Skeletal muscle cell (primary cell): ENCODE measurements at places on chromosomes 1 and 21.

DNA sequence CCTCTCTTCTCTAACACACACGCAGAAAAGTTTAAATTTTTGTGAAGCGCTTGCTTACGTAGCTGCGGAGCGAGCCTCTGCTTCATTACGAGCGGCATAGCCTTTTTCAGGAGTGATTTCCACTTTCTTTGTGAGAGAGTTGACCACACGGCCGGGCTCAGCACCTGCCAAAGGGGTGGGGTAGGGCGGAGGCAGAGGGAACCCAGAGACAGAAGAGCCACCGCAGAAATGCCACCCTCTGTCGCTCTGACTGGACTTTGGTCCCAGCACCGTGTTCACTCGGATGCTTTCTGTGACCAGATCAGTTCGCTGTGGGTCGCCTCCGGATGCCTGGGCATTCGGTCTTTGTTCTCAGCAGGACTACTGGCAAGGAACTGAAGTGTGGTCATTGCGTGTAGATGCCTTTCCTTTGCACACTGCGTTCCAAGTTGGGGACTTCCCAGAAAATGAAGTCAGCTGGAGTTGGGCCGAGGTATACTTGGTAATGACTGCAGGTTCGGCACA, 883 bp downstream of the CHODL start:
- DNase-seq, result no peak

GRCh38 chr1:92495392-92496063, 8.8 kb upstream of the GFI1 start:
- DNase-seq, result no peak

DNA sequence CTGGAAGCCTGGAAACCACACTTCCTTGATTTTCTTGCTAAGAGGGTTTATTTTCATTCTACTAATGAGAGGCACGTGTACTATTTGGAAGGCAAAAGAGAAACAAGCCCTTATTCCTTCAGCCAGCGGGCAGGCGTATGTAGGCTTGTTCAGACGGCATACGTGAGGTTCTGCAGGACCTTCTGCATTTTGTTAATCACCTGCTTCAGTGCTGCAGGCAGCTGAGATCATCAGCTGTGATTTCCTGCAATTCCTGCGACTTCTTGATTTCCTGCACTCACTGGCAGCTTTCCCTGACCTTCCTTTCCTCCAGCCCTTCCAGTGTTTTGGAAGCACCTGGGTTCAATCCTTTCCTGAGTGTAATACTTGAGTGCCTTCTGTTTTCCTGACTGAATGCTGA, 43.4 kb downstream of the TSNAX start:
- DNase-seq, result no peak

DNA sequence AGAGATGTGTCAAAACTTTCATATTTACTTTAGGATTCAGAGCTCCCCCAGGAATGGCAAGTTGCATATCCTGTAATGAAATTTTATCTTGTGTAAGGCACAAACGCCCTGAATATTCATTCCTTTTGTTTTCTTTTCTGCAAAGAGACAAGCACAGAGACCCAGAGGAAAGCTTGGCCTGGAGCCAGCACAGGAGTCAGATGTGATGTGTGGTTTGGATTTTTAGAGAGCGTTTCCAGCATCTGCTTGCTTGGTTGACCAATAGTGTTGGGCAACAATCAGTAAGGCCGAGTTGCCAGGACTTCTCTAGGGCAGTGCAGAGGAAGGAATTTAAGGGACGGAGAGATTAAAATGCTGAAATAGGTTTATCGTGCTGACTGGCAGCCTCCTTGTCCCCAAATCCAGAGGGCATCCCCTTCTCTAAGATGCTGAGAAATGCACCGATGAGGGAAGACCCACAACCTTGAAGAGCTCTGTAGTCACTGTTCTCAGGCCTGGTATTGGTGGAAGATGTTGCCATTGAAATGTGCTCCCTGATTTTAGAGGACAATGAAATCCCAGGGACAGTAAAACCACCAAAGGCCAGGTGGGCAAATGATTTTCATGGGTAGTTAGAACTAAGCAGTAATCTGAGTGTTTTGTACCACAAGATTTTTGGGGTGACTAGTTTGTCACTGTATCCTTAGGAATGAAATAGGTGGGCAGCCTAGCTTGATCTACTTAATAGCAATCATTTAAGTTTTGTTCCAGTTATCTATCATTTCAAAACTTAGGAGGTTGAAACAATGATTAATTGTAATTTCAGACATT, 37.9 kb upstream of the RHOU start:
- DNase-seq, result peak; percentile 26

DNA sequence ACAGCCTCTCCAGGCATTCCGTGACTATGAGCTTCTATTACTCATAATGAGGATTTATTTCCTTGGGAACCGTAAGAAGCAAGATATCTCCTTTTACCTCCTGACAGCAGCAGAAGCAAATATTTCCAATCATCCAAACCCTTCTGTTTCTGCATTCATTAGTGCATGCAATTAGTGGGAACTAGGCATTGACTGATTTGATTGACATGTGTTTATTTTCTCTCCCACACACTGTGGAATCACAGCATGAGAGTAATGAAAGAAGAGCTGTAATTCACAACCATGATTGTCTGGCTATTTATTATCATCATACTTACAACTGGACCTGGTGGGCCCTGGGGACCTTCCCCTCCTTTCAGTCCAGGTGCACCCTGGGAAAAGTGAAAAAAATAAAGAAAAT, 146.8 kb downstream of the COL11A1 start:
- no peak for DNase-seq

DNA sequence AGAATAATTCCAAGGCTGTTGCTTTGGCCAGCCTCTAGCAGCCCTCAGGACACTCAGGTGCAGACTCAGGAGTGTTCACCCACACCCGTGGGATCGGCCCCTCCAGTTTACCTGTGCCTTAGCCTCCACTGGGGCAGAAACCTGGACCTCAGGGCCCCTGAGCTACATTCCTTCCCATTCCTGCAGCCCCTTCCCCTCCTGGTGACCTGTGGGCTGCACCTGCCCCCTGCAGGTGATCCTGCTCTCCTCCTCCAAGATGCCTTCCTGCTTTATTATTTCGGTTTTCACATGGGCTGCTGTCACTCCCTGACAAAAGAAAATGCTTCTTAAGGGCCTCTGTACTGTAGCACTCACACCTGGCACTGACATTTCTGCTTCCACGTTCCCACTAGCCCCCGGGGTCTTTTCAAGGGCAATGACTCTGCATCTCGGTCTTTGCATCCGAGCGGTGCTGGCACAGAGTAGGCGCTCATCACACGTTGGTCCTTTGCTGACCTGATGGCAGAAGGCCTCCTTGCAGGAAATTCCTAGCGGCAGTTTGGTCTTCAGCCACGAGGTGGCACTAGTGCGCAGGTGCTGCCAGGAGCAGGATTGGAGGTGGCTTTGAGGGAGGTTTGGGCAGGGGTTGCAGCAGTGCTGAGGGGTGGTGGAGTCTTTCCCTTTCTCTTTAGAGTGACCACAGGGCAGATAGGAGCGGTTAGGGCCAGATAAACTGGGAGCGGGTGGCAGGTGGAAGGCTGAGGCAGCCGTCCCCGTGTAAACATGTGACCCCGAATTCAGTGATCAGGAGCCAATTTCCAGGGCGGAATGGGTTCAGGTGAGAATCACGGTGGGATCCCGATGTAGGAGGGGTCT, 25.3 kb upstream of the ETV3 start:
- DNase-seq, result no peak

DNA sequence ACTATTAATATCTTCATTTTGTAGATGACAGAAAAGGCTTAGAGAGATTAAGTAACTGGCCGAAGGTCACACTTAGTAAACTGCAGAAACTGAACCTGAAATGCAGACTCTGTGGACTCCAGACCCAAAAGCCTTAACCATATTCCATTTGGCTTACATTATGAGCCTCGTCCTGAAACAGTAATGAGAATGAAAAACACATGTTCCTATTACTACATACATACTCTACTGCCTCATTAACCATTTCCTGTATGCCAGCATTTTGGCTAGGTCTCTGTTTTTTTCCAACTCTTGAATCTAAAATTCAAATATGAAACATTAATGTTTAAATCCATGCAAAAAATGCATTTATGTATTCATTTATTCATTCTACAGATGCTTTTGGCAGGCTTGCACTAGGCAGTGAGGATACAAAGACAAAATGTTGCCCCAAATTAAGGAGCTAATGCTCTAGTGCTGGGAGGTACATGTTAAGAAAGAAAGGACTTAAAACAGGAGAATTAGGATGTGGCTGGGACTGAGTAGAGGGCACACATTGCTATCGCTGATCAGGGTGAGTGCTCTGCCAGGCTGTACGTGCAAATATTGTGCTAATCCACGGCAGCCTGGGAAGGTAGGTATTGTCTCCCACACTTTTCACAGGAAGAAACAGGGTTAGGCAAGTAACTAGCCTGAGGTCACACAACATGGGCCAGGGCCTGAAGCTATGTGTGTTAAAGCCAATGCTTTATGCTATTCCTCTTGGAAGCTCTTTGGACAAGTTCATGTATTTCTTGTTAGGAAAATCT, 14.0 kb downstream of the DEGS1 start:
- DNase-seq, result no peak

DNA sequence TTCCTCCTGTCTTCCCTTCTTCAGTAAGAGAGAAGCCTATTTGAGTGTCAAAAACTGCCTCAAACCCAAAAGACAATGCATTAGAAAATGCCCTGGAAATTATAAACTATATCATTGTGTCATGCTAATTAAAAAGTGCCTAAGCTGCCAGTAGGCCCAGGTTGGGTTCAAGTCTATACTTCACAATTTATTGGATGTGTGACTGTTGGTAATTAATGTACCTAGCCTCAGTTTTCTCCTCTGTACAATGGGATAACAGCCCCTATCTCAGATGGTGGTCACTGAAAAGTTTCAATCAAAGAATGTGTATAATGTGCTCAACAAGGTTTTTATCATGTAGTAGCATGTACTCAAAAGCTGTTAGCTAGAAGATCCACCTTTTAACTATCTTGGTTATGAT, 246.9 kb upstream of the DUSP10 start:
- no peak for DNase-seq

GRCh38 chr1:91879733-91880132, 6.2 kb downstream of the TGFBR3 start:
- DNase-seq, result no peak

GRCh38 chr1:10939654-10940450, 72.6 kb upstream of the TARDBP start:
- DNase-seq, result no peak

DNA sequence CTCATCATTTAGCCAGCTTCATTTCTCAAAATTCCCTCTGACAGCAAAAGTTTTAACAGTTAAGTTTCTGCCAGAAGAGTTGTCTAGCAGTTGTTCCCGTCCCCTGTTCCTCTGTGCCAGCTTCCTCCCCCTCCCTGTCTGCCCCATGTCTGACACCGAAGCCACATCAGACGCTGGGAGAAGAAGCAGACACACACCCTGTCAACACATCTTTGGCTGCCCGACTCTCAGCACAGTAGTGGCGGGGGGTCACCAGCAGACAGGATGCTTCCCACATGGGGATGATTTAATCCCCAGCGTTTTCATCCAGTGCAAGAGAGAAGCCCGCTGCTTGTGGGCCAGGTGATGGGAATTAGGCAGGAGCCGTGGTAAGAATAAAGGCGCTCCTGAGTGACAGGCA, 379.4 kb upstream of the RUNX1 start:
- DNase-seq, result peak; percentile 60

GRCh38 chr21:35382696-35383095, 333.6 kb upstream of the RUNX1 start:
- no peak for DNase-seq

- no peak for DNase-seq
Observed at GRCh38 chr1:38507563-38507962, 352.0 kb downstream of the RRAGC start.

- no peak for DNase-seq
Observed at GRCh38 chr1:181092056-181092455, 3.6 kb downstream of the IER5 start.

- DNase-seq, result no peak
Observed at GRCh38 chr1:38728585-38728908, 131.0 kb downstream of the RRAGC start.

GRCh38 chr21:14215971-14216641, at the start of gene RBM11:
Gene RBM11 (plus strand): TSS chr21:14216157. CDS start chr21:14216187, 30 bp downstream.
- peak; percentile 0 for DNase-seq

DNA sequence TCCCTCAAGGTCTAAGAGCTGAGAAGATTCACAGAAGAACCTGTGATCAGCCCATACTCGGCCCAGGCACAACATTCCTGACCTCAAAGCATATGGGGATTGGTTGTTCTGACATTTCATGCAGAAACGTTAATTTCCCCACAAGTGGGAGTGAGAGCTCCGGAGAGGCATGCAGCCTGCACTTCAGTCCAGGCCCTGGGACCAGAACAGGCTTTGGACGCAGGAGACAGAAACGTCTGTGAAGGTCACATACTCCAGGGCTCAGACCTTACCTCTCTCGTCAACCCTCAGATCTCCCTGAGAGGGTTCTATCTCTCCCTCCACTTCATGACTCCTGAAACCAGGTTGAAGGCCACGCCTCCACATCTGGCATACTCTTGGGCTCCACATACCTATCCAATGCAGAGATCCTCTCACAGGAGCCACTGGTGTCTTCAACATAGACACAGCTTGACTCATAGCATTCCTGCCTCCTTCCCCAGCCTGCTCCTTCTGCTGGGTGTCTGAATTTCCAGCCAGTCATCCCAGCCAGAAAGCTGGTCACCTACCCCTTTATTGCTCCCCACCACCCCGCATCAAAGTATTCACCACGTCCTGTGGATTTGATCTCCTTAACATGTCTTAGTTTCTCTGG, 149.2 kb downstream of the OMA1 start:
- peak; percentile 45 for DNase-seq

- no peak for DNase-seq
Observed at GRCh38 chr1:25099343-25099951, 132.9 kb downstream of the SYF2 start.

DNA sequence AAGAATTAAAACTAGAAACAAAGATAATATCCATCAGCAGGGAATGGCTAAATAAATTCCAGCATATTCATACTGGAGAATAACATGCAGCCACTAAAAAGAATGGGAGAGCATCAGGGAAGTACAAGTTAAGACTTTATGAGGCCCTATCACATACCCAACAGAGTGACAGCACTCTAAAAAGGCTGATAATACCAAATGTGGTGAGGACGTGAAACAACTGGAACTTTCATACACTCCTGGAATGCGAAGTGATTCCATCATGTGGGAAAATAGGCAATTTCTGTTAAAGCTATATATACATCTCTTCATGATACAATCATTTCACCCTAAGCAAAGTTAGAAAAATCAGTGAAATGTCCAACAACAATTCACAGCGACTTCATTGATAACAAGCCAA, 42.6 kb downstream of the COL6A1 start:
- no peak for DNase-seq

DNA sequence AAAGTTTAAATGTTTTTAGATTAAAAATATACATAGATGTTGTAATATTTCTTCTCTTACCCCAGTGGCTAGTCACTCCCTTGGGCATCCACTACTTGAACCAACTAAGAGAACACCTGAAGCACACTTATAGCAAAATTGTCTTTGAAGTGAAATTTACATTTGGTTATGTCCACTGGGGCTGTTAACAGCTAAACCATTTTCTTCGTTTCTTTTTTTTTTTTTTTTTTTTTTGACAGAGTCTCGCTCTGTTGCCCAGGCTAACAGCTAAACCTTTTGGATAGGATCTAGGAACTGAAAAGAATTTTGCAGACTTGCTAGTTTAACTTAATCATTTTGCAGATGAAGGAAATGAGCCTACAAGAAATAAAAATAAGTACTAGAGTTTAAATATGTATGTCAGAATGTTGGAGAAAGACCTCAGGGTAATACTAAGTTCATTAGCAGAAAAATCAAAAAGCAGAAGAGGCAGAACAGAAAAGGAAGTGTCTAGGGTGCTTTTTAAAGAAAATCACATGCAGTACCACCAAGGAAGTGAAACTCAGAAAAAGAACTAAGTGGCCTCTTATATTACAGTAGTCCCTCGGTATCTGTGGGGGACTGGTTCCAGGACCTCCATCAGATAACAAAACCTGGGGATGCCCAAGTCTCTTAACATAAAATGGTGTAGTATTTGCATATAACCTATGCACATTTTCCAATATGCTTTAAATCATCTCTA, 11.8 kb downstream of the DRAM2 start:
- DNase-seq, result no peak
